NCI-H2081 treated with DMSO at 0.1 percent for 48 hours (cell line): ENCODE measurements at places on chromosomes 7 and 10.

GRCh38 chr10:26706206-26706605, 8.7 kb downstream of the PDSS1 start:
- DNase-seq, result no peak

- DNase-seq, result no peak
Measured at GRCh38 chr7:85287106-85287825, 100.4 kb upstream of the SEMA3D start.

GRCh38 chr7:130207642-130208041, at the start of gene SSMEM1:
Gene SSMEM1 (plus strand): TSS chr7:130207860. CDS start chr7:130207911, 51 bp downstream.
- no peak for DNase-seq

GRCh38 chr7:55588379-55588699, 16.0 kb upstream of the VOPP1 start:
- DNase-seq, result no peak

- DNase-seq, result no peak
Measured at GRCh38 chr10:117165538-117166417, 27.7 kb upstream of the VAX1 start.

DNA sequence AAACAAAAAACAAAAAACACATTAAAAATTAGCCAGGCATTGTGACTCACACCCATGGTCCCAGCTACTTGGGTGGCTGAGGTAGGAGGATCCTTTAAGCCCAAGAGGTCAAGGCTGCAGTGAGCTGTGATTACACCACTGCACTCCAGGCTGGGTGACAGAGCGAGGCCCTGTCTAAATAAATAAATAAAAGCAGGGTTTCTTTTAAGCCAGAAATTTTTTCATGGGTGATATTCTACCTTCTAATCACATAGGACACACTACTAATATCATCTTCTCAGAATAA, 14.2 kb upstream of the SVIL start:
- DNase-seq, result no peak

- DNase-seq, result no peak
Measured at GRCh38 chr10:132415956-132416355, 19.0 kb downstream of the PWWP2B start.

DNA sequence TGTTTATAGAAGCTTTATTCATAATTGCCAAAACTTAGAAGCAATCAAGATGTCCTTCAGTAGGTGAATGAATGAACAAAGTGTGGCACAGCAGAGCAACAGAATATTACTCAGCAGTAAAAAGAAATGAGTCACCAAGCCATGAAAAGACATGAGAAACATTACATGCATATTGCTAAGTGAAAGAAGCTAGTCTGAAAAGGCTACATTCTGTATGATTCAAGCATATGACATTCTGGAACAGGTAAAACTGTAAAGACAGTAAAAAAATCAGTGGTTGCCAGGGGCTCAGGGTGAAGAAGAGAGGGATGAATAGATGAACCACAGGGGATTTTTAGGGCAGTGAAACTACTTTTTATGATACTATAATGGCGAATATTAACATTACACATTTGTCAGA, 80.9 kb upstream of the APBB1IP start:
- DNase-seq, result no peak

- no peak for DNase-seq
Measured at GRCh38 chr10:65670087-65670486, 1255.7 kb upstream of the LRRTM3 start.
